Esophagus muscularis mucosa (tissue), 4 donors: ENCODE measurements at places on chromosomes 5 and 9. TPM values are rescaled to one million over a fixed set of nuclear protein-coding genes. Genes with fewer than 3 reads are reported as not detected.

The EPB41L4B gene
- total RNA-seq: 0.42 TPM

The DIPK1B gene
- total RNA-seq: 6.6 TPM

The TAF1L gene
- not detected for total RNA-seq

GRCh38 chr5:135214897-135215616 lies 181.0 kb upstream of the PITX1 start:
- no peaks in the 10 kb centered on the region for H3K27me3 ChIP-seq
- peak; percentile 86 for DNase-seq
- H3K4me3 ChIP-seq: no peak overlapping the region
- H3K36me3 ChIP-seq: no peaks in the 10 kb centered on the region
- H3K4me1 ChIP-seq: peaks cover 5% of the 10 kb centered on the region
- H3K27ac ChIP-seq: no peak overlapping the region

- H3K27ac ChIP-seq: no peak overlapping the region
- H3K27me3 ChIP-seq: no peaks in the 10 kb centered on the region
- H3K4me1 ChIP-seq: peaks cover 19% of the 10 kb centered on the region
- H3K36me3 ChIP-seq: no peaks in the 10 kb centered on the region
Measured at GRCh38 chr5:148974642-148975327, 88.1 kb downstream of the SH3TC2 start.

GRCh38 chr5:125294844-125295243 lies 548.4 kb upstream of the ZNF608 start:
- no peak for DNase-seq
- H3K27ac ChIP-seq: no peak overlapping the region
- H3K27me3 ChIP-seq: no peaks in the 10 kb centered on the region
- H3K4me1 ChIP-seq: no peaks in the 10 kb centered on the region
